ENCODE measurements at places on chromosomes 3 and 15.
A peak's percentile ranks its signal among the peaks of the same experiment; 100 is the strongest.

GRCh38 chr15:75436881-75437280, 14.6 kb downstream of the SIN3A start:
- DNase-seq: no peak

DNA sequence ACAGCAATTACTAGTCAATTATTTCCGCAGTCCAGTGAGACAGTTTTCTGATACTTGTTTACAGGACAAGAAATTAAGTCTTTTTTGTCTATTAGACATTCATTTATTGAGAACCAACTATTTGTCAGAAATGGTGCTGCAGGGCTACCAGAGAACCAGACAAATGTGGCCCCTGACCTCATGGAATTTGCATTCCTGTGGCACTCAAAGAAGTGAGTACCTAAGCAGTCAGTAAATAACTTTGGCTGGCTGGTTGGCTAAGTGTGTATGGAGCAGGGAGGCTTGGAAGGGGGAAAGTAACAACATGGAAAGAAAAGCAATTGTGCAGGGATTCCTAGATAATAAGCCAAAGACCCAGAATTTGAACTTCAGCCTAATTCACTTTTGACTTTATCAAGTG, 837.0 kb upstream of the CFAP20DC start:
- no peak for DNase-seq

DNA sequence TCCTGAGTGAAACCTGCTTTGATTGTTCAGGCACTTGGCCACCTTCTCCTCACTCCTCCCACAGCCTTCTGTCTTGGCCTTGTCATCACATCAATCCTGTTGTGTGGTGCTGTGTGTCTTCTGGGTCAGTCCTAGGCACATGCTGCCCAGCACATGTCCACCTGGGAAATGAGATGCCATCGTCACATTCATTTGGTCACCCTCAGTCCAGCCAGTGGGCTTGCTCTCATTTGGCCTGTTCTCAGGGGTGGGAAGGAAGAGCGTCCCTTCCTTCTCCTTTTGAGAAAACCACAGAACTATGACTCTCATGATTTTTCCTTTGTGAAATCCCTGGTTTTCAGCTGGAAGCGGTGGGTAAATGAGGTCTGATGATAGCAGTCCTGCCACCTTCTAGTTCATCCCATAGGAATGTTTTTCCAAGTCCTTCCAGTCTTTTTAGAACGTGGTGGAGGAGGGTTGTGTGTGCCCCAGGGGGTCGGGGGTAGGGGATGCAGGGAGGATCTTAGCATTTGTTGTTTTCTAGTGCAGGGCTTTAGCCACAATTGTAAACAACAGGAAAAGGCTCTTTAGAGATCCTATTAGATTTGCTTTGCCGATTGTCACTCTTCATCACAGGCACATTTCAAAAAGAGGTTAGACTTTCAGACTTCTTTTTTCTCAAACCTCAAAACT, 8.4 kb upstream of the PLA1A start:
- no peak for DNase-seq

GRCh38 chr3:141561426-141562034, 74.7 kb downstream of the RASA2 start:
- no peak for DNase-seq

GRCh38 chr15:74229686-74230085, 6.4 kb upstream of the CCDC33 start:
- DNase-seq: no peak

DNA sequence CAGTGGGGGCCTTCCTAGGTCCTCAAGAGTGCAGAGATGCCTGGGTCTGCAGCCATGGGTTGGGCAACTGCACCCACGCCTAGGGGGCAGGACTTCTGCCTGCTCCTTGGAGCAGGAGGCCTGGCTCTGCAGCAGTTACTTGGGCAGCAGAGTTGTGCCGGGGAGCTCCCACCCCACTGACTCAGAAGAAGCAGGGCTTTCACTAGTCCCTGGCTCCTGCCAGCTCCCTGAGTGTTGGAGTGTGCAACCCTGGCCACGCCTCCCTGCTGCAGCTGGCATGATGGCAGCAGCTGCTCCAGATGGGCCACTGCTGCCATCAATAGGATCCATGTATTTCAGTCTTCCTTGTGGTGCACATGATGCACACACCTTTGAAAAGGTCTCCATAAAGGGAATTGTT, 40.6 kb upstream of the KCNH8 start:
- no peak for DNase-seq

DNA sequence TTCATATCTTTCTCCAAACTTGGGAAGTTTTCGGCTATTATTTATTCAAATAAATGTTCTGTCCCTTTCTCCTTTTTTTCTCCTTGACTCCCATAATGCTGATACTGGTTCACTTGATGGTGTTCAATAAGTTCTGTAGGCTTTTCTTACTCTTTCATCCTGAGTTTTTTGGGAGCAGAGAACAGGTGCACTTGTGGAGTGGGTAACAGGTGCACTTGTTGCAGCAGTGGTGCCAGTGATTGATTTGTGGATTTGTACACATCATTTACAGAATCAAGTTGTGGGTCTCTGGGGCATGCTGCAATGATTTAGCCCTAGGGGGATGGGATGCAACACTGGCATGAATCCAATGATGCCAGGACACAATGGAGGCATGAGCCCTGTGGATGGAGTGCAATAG, 14.8 kb upstream of the OR5H1 start:
- no peak for DNase-seq

DNA sequence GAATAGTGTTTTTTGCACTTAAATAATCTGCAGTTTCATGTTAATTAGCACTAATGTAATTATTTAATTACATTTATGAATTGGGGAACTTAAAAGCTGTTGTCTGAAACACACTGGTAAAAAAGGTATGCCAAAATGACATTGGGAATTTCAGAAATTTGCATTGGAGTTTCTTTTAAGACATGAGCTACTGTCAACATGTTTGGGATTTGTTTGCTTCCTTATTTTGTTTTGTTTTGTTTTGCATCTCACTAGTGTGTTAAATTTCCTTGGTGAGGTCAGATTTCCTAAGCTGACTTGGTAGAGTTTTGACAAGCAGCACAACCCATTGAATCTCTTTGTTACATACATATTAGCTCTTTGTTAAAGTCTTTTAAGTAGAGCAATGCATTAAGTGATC, 119.4 kb downstream of the IQCH start:
- no peak for DNase-seq

DNA sequence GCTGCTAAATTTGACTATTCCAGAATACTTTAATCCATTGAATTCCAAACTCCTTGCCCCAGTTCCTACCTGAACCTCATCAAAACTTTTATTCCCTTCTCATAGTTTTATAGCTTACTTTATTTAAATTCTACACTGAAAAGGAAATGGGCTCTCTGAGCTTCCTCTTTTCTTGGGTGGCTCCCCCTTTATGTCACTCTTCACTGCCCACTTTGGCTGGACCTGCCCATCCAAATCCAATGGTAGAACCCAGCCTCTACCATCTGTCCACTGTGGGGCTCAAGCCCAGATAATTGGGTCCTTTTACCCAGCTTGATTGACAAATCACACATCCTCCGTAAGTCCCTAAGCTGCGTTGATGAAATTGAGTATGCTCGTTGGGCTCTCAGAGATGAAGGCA, 216.5 kb downstream of the BBX start:
- no peak for DNase-seq

DNA sequence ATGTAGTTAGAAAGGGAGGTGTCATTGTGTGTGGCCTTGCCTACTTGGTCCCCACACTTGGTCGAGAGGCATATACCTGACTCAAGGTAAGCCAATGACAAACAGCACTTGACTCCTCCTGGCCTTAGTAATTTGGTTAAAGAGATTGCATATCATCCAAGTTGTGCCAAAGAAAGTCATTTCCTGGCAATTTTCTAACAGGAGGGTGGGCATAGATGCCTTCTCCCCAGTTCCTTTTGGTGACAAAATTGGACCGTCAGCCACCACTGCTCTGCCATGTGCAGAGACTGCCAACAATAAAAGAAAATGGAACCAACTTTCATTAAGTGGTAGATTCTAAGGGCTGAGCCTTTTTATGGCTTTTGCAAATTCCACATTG, 7.9 kb upstream of the LEKR1 start:
- DNase-seq: no peak

DNA sequence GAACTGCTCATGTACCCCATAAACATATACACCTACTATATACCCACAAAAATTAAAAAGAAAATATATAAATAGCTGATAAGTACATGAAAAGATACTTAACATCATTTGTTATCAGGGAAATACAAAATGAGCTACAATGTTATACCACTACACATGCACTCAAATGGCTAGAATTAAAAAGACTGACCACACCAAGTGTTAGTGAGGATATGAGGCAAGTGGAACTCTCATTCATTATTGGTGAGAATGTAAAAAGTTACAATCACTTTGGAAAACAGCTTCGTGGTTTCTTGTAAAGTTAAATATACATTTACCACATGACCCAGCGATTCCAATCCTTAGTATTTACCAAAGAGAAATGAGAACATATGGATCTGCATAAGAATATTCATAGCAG, 26.5 kb downstream of the EOMES start:
- no peak for DNase-seq

DNA sequence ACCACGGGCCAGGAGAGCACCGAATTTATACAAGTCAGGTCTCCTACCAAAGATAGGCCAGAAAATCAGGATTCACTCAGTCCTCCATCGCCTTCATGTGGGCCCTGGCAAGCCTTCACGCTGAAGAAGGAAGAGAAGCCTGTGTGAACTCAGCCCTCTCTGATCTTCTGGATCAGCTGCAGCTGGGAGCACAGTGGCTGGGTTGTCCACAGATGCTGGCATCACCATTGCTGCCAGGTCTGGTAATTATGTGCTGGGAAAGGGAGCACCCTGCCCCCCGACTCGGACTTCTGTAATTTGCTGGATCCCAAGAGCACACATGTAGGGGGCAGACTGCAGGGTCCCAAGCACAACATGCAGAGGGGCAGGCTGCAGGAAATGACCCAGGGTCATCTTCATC, 12.4 kb upstream of the PDE8A start:
- no peak for DNase-seq

- DNase-seq: no peak
Observed at GRCh38 chr15:90460142-90460824, 69.4 kb upstream of the CRTC3 start.

GRCh38 chr3:184565421-184566211, 4.0 kb downstream of the EPHB3 start:
- no peak for DNase-seq

GRCh38 chr3:94647131-94647530, 584.3 kb downstream of the NSUN3 start:
- DNase-seq: no peak

- DNase-seq: no peak
Observed at GRCh38 chr3:14371573-14372474, 30.6 kb upstream of the SLC6A6 start.

- DNase-seq: no peak
Observed at GRCh38 chr3:193885832-193886231, 250.1 kb upstream of the HES1 start.

- no peak for DNase-seq
Observed at GRCh38 chr15:93341164-93341563, 252.2 kb upstream of the RGMA start.

- DNase-seq: no peak
Observed at GRCh38 chr3:105780107-105780506, 88.7 kb downstream of the CBLB start.

GRCh38 chr3:10688126-10688525, 127.9 kb upstream of the SLC6A11 start:
- DNase-seq: no peak

DNA sequence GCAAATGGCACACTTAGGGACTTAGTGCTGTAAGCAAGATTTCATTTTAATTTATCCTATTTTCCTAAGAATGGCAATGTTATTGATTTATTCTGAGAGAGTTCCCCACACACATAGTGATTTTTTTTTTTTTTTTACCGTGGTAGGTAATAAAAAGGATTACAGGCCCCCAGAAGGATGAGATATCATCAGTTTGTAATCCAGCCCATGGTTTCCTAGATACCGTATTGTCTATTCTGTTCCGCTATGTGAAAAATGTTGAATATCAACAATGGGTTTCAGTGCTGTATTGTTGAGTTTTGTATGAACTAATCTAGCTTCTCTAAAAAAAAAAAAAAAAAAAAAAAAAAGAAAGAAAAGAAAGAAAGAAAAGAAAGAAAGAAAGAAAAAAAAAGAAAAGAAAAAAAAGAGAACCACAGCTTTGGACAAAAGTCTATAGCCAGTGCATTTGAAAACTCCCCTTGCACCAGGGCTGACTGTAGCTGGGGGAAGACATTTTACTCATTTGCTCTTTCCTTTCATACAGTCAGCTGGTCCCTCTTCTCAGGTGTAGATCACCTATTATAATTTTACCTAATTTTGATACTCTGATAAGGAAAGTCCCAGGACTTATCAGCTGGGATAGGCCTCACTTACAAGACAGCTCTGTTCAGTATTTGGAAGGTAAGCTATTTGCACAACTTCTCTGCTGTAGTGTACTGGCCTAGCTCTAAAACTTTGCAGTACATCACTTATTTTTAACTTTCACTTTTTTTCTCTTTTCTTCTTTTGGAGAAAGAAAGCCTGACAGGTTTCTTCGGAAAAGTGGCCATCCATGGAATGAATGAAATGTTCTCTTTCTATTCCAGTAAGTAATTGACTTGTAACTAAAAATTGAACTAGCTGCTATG, 101.4 kb upstream of the SOX2 start:
- DNase-seq: no peak

GRCh38 chr15:38260077-38260476, 7.4 kb downstream of the SPRED1 start:
- no peak for DNase-seq

GRCh38 chr3:64303401-64303800, 78.1 kb upstream of the PRICKLE2 start:
- no peak for DNase-seq

DNA sequence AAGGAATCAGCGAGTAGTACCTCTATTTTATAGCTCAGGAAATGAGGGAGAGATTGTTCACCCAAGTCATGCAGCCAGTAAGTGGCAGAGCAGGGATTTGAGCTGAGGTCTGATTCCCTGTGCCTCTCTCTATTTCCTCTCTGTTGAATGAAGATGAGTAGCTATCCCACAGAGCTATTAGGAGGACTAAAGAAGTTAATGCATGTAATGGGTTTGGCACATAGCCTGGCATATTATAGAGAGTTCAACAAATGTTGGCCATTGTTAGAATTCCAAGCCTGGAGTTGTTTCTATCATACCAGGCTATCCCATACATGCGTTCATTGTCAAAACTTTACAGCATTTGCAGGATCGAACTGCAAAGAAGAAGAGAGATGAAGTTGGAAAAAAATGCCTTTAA, 21.8 kb upstream of the KLHL6 start:
- DNase-seq: no peak

GRCh38 chr3:18643281-18643680, 218.1 kb upstream of the SATB1 start:
- no peak for DNase-seq

- DNase-seq: peak; percentile 37
Observed at GRCh38 chr15:45129651-45130129, at the start of the genes DUOX1 and DUOXA1. Gene DUOX1, plus strand, starts transcription at chr15:45129994. Its CDS starts 1,973 bp downstream, at chr15:45131967. Gene DUOXA1, minus strand, starts transcription at chr15:45129879. Its CDS starts 6,865 bp downstream, at chr15:45123014.

DNA sequence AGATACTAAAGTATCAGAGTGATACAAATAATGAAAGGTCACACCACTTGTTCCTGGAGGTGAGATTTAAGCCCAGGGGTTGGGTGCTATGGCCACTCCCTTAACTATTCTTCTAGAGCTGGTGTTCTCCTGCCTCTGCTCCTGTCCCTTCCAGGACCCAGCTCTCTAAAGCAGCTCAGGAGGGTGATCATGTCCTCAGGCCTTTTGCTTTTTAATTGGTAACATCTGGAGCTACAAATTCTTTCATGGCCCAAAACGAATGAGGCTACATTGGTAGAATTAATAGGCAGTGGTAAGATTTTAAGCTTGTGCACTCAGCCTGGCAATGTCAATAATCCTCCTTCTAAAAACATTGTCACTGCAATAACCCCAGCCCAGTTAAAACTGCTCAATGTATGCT, 38.2 kb upstream of the CNOT10 start:
- no peak for DNase-seq

- no peak for DNase-seq
Observed at GRCh38 chr15:66777596-66778313, 75.7 kb downstream of the SMAD6 start.

GRCh38 chr15:27238707-27239423, 267.9 kb downstream of the GABRG3 start:
- no peak for DNase-seq
